Stimulated activated naive CD4-positive, alpha-beta T cell (primary cell): ENCODE measurements at places on chromosomes 11 and 22.

GRCh38 chr11:2792381-2793250, 92.8 kb upstream of the KCNQ1OT1 start:
- no peak for DNase-seq

GRCh38 chr22:29726512-29727130, 6.8 kb downstream of the CABP7 start:
- DNase-seq: no peak

- DNase-seq: no peak
Measured at GRCh38 chr22:36586852-36587251, 57.9 kb upstream of the EIF3D start.

- no peak for DNase-seq
Measured at GRCh38 chr22:24867323-24868022, 61.5 kb downstream of the SGSM1 start.

GRCh38 chr11:95695181-95695580, 94.4 kb downstream of the FAM76B start:
- no peak for DNase-seq
